ENCODE measurements at places on chromosomes 5 and 9.

- no peak for DNase-seq
Observed at GRCh38 chr5:14965815-14966214, 94.2 kb upstream of the ANKH start.

DNA sequence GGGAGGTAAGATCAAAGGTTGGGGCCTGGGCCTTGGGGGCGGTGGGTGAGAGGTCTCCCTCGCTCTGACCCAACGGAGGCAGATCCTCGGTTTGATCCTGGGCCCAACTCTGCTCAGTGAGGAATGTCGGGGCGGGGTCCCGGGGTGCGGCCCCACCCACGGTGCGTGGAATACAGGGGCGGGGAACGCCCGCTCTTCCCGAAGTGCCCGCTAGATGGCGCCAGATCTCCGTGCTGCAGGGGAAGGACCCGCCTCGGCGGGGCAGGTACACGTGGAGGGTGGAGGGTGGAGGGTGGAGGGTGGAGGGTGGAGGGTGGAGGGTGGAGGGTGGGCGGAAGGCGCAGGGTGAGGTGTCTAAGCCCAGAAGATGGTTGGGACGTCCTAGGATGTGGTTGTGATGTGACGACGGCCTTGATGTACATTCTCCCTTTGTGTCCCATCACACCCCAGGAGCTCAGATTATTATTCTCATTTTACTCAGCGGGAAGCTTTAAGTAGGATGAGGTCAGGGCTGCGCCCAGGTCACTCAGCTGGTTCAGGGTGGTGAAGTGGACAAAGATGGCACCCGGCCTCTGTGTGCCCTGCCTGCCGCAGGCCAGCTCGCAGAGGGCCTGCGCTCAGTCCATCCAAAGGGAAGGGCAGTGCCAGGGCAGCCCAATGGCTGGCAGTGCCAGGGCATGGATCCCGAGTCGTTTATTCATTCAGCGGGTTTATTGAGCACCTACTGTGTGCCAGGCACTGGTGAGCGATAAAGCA is 9.4 kb upstream of the RPS14 start:
- DNase-seq: peak; percentile 57

DNA sequence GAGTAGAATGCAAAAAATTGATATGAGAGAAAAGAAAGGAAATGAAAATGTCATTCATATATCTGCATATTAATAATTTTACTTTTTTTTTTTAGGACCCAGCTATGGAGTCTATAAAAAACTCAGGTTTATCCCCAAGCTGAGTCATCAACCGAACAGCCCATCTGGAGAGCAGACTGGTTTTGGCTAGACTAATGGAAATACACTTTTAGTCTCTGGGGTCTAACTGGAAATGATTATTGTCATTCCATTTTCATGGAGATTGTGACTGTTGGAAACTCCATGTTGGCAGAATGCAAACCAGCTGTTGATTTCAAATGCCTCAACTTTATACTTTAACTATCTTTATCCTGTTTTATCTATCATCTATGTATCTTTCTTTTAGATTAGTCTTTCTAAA is 28.7 kb downstream of the ANXA1 start:
- no peak for DNase-seq

DNA sequence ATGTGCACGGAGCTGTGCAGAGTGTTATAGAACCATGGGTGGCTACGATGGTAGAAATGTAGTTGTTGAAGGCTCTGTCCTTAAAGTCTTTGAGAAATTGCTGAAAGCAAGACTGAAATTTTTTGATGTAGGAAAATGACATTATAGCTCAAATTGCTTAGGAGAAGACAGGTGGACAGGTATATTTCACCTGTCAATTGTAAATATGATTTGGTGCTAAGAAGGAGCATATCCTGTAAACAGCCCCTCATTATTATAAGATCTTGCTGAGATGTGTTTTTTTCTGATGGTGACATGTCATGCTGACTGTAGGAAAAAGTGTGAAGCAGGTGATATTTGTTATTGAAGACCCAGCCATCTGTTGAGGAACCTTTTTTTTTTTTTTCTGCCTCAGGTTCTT is 377.9 kb downstream of the PSAT1 start:
- no peak for DNase-seq

DNA sequence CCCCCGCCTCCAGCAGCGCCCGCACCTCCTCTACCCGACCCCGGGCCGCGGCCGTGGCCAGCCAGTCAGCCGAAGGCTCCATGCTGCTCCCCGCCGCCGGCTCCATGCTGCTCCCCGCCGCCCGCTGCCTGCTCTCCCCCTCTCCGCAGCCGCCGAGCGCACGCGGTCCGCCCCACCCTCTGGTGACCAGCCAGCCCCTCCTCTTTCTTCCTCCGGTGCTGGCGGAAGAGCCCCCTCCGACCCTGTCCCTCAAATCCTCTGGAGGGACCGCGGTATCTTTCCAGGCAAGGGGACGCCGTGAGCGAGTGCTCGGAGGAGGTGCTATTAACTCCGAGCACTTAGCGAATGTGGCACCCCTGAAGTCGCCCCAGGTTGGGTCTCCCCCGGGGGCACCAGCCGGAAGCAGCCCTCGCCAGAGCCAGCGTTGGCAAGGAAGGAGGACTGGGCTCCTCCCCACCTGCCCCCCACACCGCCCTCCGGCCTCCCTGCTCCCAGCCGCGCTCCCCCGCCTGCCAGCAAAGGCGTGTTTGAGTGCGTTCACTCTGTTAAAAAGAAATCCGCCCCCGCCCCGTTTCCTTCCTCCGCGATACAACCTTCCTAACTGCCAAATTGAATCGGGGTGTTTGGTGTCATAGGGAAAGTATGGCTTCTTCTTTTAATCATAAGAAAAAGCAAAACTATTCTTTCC is 19.3 kb downstream of the CDKN2A start:
- no peak for DNase-seq

Measured in hematopoietic multipotent progenitor cell treated with erythropoietin and hydrocortisone succinate and interleukin-3 and kit ligand, for 8 days (in vitro differentiated cells).